Stimulated activated CD4-positive, alpha-beta T cell treated with anti-CD3 and anti-CD28 coated beads, Interleukin-1b, Interleukin-23, amount 100 ng/mL, for 1 hour (primary cell): ENCODE measurements at places on chromosomes 7 and 10.

DNA sequence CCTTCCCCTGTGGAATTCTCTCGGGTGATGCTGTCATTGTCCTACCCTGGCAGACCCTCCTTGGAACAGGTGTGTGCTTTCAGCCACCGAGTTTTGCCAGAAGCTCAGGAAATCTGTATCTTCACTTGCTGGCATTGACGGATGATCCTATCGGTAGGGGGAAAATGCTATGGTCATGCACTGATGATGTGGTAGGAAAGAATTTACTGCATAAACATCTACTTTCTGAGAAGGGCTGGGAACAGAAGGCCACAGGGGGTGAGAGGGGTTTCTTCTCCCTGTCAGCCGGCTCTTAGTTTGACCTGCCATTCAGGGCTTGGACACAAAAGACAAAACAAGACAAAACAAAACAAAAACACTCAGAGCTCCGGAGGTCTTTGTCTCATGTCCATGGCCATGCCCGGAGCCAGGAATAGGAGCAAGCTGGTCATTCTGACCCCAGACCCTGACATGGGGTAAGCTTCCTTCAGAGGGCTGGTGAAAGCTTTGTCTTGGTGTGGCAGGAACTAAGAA, 43.6 kb upstream of the CARD11 start:
- DNase-seq = no peak

DNA sequence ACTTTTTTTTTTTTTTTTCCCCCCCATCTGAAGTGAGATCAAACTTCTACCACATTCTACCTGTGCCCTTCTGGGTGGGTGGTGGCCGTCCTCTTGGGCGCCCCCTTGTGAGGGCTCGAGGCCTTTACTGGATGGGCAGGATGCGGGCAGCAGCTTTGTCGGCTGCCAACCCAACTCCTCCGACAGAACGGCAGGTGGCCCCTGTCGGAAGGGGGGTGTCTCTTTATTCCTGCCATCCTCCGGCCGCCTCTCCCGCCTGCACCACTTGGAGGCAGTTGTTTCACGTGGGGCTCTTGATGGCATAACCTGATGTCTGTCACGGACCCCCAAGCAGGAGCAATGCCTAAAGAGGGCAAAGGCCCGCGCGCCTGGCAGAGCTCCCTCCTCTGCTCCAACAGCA, 31.0 kb downstream of the AMZ1 start:
- DNase-seq = no peak

DNA sequence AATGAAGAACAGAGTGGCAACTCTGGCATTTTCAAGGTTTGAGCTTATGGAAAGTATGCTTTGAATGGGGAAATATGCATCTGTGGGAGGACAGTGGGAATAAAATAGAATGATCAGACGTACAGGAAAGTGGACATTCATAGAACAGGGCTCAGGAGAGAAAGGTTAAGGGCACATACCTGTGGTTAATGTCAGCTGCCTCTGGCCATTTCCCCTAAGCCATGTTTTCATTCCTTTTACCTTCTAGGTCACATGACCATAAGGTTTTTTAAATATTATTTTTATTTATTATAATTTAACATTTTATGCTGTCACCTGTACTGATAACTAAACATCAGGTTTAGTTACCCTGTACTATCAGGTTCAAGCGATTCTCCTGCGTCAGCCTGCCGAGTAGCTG, 52.8 kb downstream of the LRRC4 start:
- no peak for DNase-seq

DNA sequence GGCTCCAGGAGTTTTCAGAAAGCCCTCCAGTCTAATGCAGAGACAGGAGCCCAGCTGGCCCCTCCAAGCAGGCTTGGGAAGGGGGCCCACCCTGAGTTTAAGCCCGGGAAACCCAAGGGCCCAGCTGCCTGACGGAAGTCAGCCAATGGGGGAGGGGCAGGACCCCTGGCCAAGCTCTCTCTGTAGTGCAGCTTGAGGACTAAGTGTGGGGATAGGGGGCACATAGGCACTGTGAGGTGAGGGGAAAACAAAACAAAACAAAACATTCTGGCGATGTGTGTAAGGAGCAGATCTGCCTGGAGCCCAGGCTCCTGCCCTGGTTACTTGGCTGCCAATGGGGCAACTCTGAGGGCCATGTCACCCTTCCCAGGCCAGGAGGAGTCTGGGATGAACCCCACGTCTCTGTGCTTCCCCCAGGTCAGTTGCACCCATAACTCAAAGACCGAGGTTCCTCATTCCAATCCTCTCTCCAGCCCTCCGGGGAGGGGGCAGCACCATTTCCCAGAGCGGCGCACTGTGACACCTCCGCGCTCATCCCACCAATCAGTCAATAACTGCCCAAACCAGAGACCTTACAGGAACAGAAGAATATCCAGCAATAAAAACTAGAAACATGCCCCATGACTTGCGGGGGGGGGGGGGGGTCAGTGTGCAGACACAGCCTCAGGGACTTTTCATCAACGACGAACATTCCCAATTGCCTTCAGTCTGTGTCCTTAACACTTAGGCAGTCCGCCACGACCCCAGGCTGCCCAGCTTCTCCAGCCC, 1.7 kb downstream of the CXCL12 start:
- DNase-seq = no peak

DNA sequence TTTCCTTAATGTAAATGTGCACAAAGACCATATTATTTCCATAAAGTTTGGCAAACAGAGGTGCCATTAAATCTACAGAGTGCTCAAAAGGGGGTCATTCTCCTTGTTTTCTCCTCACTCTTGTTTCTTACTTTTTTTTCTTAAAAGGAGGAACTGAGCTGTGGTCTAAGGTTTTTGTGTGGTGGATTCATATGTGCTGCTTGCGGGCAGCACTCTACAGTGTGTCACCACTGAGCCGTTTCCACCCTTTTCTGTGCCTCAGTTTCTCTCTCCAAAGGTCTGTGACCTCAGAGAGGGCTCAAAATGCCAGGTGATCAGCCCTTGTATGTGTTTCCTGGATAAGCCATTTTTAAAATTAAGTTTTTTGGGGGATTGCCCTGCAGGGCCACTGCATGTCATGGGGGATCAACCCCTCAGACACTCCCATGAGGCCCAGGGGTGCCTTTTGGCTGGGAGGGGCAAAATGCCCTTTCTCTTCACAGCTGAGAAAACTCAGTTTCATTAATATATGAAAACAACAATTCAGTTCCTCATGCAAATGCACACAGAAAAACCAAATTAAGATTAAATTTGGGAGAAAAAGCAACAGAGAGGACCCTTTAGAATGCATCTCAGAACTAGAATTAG, 56.9 kb upstream of the VOPP1 start:
- no peak for DNase-seq

DNA sequence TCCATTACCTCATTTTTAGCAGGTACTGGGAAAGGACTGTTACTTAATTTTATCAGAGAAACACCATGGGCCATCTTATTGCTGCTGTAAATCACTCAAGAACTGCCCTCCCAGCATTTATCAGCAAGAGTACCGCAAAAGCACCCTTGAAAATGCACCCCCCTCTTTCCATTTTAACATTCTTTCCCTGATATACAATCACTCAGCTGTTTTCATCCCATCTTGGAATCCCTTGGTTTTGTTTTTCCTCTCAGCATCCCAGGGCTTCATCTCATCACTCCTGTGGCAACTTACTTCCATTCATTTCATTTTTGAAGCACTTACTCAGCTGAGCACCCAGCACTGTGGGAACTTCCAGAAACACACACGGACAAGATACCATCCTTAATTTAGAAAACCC, 36.5 kb downstream of the RAPGEF5 start:
- no peak for DNase-seq

GRCh38 chr7:130793855-130794618, 60.0 kb upstream of the KLF14 start:
- DNase-seq = no peak

DNA sequence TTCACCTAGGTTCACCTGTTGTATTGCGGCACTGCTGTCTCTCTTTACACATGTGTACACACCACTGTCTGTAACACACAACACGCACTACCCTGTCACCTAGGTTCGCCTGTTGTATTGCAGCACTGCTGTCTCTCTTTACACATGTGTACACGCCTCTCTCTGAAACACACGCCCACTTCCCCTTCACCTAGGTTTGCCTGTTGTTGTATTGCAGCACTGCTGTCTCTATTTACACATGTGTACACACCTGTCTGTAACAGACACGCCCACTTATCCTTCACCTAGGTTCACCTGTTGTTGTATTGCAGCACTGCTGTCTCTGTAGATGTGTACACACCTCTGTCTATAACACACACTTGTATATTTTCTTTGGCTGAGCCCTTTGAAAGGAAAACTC, 51.5 kb downstream of the WDR37 start:
- DNase-seq = no peak

DNA sequence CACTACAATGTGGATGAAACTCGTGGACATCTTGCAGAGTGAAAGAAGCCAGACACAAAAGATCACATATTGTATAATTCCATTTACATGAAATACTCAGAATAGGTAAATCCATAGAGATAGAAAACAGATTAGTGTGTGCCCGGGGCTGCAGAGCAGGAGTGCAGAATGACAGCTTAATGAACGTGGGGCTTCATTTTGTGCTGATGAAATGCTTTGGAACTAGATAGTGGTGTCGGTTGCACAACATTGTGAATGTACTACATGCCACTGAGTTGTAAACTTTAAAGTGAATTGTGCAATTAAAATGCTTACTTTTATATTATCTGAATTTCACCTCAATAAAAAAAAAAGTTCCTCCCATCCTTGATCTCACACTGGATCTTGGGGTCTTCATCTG, 31.8 kb upstream of the CARD11 start:
- no peak for DNase-seq

DNA sequence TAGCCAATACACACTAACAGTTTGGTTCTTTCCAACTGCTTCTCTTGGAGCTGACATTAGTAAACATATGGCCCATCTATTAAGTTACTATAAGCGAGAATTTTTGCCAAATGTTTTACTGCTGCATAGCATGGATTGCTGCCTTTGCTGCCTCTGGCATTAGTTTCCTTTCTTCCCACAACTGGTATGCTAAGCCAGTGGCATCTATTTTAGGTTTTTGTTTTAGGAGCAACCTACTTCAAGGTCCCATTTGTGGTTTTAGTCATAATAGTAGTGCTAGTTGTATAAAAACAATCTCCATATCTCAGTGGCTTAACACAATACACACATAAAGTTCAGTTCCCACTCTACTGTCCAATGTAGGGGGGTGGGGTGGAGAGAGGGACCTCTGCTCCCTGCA, 25.9 kb upstream of the PANK1 start:
- DNase-seq = no peak

DNA sequence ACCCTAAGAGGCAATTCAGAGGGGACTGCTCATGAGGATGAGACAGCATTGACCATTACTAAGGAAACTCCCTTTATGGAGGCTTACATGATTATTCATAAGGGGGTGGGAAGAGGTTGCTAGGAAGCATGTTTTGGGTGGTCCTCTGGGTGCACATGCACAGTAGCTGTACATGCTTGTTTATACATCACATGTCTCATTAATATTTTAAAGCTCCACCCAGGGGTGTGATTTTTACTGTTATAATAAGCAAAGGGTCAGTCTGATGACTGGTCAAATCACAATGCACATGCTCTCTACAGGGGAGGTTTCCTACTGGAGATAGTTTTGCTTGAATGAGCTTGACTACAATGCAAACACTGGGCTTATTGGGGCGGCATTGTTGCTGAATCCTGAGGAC, 23.8 kb upstream of the PPP1R9A start:
- no peak for DNase-seq

- DNase-seq = no peak
Observed at GRCh38 chr7:135758531-135758932, 9.9 kb upstream of the FAM180A start.

DNA sequence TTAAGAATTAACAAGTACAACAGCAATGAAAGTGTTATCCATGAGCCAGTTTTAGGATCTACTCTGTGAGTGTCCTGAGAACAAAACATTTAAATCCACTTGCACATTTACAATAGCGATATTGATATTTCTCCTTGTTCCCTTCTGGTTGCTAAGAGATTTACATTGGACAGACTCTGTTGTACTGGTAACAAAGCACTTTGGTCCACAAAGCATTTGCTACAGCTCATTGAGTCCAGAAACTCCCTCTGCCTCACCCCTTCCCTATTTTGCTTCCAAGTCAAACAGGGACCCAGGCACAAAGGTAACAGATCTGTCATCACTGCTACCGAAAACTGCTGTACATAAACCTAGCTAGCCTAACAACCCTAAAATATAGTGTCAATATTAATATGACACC, 2.1 kb downstream of the ANK3 start:
- DNase-seq = no peak

DNA sequence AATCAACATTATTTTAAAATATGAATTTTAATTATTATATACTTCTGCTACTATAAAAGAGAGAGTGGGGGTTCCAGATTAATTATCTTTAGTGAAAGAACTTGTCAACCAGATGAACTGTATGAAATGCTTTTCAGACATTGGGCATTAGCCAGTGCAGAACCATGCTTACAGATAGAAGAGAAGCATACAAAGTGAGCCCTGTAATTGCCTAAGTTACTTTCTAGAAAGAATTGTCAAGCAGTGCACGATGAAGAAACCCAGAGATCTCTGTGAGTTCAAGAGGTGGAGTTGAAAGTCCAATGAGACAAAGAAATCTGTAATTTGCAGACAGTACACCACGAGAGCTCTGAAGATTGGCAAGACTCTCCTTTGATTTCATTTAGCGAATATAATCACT, 166.7 kb downstream of the CDC14C start:
- DNase-seq = no peak

- no peak for DNase-seq
Observed at GRCh38 chr7:36381056-36381455, 8.6 kb upstream of the ANLN start.

GRCh38 chr7:2099048-2099957, 133.4 kb downstream of the MAD1L1 start:
- no peak for DNase-seq

DNA sequence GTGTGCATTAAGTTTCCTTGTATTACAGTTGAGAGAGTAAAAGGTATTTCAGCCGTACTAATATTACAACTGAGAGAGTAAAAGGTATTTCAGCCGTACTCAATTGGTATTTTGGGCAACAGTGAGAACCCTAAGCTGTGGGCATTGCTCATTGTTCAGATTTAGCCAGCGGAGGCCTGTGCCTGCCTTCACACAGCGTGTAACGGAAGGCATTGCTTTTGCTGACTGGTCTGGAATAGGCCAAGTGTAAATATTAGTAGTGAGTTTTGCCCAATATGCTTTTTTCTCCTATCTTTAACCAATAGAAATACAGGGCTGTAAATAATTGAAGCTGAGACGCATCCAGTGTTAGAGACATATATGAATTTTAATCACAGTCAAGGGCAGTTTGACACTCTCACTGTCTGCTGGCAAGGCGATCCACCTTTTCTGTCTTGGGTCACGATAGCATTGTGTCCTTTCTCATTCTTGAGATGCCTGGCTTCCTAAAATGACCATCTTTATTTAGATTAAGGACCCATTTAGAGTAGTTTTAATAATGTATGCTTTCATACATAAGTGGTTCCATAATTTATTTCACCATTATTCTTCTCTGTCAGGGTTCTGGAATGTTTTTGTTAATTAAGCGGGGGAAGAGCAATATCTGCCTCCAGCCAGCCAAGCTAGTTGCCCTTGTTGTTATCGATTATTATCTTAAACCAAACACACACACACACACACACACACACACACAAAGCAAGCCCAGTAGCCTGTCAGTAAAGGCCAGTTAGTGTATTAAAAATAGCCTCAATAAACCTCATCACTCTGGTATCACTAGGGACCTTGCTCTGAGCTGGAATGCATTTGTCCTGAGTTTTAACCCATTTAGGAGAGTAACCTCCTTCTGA, 130.7 kb downstream of the CELF2 start:
- DNase-seq = no peak

GRCh38 chr10:99520847-99521764, 11.6 kb upstream of the NKX2-3 start:
- DNase-seq = no peak
